Esophagus mucosa (tissue), 1 donor: ENCODE measurements at places on chromosomes 5 and 9. TPM values are rescaled to one million over a fixed set of nuclear protein-coding genes. Genes with fewer than 3 reads are reported as not detected.

Gene PCDHB12
- 0.72 TPM for total RNA-seq

- no peak for ATAC-seq
These were observed 297.0 kb downstream of the SLIT3 start for GRCh38 chr5:169003721-169004541.

Gene TMOD1
- 0.60 TPM for total RNA-seq

Gene TMC1
- total RNA-seq = 3.3 TPM

GRCh38 chr5:30894811-30895210, 298.7 kb upstream of the CDH6 start:
- no peak for ATAC-seq
